Stimulated activated effector memory CD8-positive, alpha-beta T cell treated with anti-CD3 and anti-CD28 coated beads, Interleukin-12 subunit alpha, Interleukin-12 subunit beta, amount 100 ng/mL, for 72 hours (primary cell): ENCODE measurements at places on chromosomes 6 and 20.

DNA sequence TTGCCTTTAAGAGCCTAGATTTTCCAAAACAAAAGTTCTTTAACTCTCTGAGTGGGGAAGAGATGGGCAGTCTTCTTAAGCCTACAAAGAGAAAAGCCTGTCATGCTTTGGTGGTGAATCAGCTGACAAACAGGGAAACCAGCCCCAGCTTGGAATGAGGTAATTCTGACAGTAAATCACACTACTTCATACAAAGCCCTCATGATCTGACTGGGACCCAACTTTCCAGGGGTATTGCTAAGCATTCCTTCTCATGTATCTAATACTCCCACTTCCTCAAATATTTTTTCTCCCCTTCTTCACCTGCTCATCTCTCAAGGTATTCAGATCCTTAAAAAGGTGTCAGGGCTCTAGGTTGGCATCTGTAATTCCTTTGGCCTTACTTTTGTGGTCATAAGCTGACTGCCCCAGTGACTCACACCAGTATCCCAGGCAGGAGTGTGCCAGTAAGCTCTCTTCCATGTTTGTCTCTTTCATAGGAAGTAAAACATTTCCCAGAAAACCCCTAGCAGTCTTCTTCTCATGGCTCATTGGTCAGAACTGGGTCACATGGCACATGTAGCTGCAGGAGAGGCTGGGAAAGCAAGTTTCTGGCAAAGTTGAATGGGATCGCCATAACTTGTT is 15.0 kb upstream of the TBC1D22B start:
- DNase-seq: no peak

DNA sequence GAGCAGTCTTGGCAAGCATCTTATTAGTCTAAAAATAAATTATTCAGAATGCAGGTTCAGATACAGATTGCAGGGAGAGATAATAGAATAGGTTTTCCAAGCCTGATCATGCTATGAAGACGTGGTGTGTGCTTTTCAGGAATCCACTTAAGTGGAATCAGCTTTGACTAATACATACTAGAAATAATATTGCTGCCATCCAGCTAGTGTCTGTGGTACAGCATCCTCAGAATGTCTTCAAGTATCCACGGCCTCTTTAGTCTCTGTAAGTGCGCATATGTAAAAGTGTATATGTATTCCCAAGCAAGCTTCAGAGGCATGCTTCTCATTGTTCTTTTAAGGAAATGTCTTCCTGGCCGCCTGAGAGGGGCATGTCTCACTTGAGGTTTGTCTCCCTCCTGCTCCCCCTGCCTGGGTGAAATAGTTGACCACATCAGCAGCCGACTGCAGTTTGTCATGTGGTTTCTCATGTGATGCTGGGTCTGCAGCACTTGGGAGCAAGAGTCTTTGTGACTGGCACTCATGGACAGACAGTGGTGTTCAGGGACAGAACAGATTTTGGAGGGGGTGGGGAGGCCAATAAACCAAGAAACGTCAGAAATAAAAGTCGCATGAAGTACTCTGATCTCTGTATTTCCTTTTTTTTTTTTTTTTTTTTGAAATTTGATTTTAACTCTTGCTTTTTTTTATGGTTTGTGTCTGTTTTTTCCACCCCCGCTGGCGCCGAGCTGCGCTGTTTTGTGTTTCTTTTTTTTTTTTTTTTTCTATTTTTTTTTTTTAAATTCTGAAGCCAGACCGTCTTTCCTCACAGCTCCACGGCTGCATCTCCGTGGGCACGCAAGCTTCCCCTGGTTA is 150.8 kb downstream of the PRL start:
- no peak for DNase-seq

DNA sequence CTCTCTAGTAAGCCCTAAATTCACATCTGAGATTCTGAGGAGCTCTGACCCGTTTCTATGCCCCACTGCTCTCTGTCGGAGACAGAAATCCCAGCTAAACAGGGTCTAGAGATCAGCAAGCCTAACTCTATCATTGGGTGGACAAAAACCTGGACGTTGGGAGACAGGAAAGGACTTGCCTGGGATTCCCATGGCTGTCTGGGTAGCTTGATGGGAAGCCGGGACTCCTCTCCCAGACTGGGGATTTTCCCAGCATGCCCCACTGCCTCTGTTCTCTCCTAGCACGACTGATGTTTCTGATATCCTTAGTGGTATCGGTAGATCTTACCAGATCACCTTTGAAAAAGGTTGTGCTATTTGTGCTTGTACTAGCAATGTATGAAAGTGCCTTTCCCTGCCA is 22.9 kb downstream of the DUSP22 start:
- DNase-seq: no peak

GRCh38 chr6:112407101-112407590 is 60.0 kb downstream of the RFPL4B start:
- DNase-seq: no peak

DNA sequence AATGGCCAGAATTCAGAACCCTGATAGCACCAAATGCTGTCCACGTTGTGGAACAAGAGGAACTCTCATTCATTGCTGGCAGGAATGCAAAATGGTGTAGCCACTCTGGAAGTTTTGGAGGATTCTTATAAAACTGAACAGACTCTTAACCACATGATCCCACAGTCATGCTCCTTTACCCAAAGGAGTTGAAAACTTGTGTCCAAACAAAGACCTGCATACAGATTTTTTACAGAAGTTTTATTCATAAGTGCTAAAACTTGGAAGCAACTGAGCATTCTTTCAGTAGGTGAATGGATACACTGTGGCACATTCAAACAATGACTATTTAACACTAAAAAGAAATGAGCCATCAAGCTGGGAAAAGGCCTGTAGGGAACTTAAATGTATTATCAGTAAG is 32.5 kb downstream of the PREP start:
- no peak for DNase-seq

DNA sequence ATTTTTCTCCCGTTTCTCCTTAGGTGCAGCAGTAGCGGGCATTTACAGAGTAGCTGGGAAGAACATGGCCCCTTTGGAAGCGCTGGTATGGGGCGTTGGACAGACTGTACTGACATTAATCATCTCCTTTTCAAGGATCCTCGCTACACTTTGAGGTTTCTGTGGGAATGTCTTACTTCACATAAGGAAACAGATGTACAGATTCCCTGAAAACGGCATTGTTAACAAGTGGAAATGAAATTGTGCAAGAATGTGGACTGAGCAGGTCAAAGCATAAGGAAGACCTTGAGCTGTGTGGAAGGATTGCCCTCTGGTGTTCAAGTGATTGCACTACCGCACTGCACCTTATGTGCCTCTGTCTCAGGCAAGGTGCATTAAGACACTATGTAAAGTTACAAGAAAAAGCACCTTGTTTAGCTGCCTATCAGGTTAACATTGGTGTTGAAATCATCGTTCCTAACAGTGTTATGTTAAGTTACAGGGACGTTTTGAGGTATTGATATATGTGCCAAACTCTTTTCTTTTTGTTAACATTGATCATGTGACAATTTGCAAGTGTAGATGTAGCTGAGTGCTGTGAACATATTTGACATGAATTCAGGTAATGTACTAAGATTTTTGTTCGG is 38.0 kb downstream of the TMEM170B start:
- DNase-seq: peak; percentile 14

GRCh38 chr6:137494988-137495702 is 951 bp upstream of the OLIG3 start:
- no peak for DNase-seq

DNA sequence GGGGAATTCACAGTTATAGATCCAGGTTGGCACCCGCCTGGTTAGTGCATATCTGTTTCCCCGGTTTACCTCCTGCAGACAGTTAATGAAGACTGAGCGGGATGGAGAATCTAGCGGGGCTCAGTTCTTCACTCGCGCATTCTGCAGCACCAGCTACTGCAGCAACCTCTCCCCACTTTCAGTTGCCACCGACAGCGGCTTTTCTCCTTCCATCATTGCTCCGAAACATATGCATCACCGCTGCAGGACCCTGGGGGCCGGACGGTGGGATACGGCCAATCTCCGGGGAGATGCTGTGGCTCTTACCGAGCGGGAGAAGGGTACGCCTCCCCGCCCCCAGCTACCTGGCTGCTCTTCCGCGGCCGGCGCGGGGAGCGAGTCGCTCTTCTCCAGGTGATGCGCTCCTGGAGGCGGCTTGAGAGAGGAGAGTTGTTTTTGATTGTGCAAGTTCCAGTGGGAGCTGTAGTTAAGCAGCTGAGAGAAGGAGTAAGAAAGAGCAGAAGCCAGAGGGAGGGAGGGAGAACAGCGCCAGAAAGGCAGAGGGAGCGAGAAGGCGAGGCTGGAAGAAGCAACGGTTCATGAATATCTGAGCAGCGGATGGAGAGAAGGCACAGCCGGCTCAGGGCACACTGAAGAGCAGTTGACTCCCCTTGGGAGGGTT is at the start of gene SGK1:
TSS of gene SGK1 (minus strand) at position 642 of the 661 bp plus-strand sequence. CDS start 652 bp downstream, outside the sequence.
- DNase-seq: peak; percentile 51

- DNase-seq: no peak
Observed at GRCh38 chr6:10375391-10375969, 39.4 kb downstream of the TFAP2A start.

- DNase-seq: no peak
Observed at GRCh38 chr6:76439811-76440210, 367.3 kb upstream of the IMPG1 start.

GRCh38 chr20:997016-997415 is 5.1 kb downstream of the RSPO4 start:
- no peak for DNase-seq

DNA sequence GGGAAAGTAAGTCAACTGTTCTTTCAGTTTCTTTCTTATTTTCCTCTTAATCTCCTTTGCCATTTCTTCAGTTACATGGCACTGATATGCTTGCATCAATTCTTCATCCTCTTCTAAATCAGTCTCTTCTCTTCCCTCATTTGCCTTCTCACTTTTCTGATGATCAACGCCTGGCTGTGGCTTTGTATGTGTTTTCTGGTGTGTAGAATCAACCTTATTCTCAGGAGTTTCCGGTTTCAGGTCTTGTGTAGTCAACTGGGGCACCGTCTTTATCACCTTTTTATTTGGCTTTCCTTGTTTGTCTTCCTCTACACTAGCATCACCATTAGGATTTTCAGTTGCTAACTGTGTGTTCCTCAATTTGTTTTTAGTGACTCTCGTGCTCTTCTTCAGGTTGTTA is 31.6 kb downstream of the AHI1 start:
- no peak for DNase-seq

DNA sequence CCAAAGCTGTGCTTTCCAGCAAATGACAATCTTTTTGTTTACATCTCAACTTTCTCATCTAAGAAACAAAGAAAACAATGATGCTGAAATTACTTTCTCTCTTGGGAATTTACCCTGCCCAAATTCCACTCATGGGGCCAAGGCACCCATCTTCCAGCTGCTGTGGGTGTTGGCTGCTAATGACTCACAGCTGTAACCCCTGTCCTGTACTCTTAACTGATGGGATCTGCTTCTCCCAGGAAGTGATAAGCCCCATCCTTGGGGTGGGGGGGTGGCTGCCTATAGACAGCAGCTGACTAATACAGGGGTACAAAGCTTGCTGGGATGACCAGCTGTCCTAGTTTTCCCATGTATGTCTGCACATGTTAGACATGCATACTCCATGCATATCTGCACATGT is 938.6 kb downstream of the C6orf118 start:
- DNase-seq: no peak

DNA sequence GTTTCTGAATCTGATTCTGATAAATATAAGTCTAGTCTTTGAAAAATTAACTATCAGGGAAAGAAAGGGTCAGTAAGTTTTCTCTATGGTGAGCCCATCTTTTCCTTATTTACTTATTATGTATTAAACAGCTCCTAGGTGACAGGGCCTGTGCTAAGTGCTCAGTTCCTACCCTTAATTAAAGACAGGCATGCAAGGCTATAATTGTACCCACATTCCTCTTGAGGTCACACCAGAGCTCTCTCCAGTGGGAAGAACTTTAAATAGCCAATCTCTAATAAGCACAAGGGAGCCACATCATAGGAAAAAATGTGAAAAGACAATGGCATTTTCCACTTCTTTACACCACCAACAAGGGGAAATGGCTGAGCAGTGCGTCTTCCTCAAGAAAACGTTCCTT is 421.8 kb upstream of the SLC35B3 start:
- no peak for DNase-seq

- no peak for DNase-seq
Observed at GRCh38 chr6:100185615-100186014, 191.6 kb upstream of the MCHR2 start.

GRCh38 chr6:145075425-145075824 is 659.9 kb downstream of the EPM2A start:
- DNase-seq: no peak

GRCh38 chr6:104984831-104985230 is 27.9 kb downstream of the LIN28B start:
- DNase-seq: no peak

- no peak for DNase-seq
Observed at GRCh38 chr6:165218829-165219228, 90.6 kb downstream of the C6orf118 start.

DNA sequence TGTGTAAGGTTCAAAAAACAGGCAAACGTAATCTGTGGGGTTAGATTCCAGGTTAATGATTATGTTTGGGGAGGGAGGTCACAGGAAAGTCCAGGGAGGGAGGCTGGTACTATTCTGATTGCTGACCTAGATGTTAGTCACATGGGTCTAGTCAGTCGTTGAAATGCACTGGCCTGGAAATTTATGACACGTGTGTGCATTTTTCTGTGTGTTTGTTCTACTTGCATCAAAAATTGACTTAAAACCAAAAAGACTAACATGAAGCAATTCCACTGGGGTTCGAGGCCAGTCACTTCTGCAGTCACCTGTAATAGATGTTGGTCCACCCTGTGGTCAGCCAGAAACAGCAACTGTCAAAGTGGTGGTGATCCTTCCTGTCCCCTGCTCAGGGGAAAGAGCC is 104.2 kb upstream of the MLN start:
- no peak for DNase-seq

DNA sequence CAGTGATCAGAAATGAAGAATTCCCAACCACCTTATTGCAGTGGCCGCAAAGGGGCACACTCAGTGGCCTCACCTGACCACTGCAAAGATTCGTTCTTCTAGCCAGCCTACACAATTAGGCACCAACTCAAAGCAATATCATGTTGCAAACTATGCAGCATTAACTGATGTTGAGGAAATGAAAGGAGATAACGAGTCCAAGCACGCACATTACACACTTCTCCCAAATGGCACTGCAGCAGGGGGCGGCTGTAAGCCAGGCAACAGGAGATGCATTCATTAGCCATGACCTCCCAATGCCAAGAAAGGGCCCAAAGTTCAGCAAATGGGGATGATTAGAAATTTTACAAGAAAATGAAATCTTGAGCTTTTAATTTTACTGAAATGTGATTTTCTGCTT is 39.3 kb downstream of the ATXN1 start:
- no peak for DNase-seq
